ENCODE measurements at places on chromosomes 5 and 9.

DNA sequence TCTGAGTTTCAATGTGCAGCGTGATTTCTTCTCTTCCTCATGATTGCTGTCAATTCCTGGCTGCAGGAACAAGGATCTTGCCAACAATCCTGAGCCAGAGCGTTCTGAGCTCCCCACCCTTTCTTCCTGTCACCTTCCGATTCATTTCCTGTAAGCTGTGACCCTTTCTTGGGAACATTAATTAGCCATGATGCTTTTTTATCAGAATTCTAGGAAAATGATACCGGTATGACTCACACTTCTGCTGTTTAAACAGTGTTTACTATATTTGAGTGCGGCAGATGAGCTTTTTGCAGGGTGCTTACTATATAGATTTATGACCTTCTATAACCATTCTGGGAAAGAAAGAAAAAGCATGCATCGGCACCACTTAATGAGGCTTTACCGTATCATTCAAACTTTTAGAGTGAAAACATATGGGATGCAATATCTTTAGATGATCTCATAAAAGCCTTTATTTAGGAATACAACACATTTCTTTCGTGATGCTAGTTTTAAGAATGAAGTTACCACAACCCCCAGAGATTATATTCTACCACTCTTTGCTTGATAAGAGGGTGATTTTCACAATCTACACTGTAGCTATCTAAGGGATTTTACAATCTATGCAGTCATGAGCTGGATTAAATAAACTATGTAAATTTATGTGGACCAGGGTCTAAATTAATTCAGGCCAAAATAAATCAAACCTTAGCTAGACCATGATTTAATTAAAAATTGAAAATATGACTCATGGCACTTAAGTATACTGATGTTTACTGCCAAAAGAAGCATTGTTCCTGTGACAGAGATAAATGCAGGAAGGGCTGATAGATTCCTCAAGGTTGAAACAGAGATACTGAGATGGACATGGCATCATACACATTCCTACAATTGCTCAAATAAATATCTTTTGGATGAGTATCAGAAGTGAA, 38.0 kb upstream of the OSMR start:
- no peak for DNase-seq

DNA sequence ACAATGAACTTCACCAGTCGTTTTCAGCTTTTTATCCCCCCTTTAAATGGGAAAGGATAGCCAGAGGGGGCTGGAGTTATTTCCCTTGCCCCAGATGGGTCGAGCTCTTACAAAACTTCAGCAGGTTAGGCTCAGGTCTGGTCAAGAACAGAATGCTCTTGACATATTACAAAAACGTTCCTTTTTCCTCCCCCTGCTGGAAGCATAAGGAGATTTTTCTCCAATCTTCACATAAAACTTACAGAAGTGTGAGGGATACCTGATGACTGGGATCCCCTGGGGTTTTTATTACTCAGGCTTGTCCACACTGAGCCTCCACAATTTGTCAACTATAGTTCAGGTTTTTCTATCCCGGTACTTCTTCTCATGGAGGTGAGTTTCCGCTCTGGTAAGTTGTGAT, 60.8 kb downstream of the CSF2 start:
- no peak for DNase-seq

GRCh38 chr9:123353984-123354591, 1.9 kb upstream of the CRB2 start:
- peak; percentile 13 for DNase-seq

DNA sequence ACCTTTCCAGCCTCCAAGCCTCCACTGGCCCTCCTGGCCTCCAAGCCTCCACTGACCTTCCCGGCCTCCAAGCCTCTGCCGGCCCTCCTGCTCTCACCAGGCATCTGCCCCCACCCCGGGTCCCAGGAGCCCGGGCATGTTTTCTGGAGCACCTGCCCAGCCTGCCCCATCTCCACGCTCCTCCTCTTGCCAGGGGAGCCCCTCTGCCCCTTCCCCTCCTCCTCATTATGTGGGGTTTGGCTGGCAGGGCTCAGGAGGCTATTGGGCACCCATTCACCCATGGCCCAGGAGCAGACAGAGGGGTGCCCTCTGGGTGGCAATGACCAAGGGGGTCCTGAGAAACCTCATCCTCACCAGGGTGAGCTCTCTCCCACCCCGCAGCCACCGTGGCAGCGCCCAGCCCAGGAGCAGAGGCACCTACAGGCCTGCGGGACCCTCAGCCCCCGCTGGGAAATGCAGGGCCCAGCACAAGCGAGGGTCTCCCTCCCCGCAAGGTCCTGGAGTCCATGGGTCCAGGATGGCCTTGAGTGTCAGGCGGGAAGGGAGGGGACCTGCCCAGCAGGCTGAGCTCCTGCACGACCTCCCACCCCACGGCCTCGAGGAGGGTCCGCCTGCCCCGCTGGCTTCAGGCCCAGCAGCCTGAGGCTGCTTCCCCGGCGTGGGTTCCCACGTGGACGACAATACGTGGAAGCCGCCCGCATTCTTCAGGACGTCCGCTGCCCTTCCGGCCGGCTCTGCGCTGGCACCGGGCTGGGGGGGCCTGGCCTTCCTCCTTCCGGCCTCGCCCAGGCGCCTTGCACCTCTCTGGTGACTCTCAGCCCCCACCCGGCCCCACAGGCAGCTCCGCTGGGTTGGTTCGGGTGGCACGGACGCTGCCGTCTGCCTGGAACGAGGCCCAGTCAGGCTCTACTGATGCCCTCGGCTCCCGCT, 51.4 kb upstream of the NRARP start:
- no peak for DNase-seq

DNA sequence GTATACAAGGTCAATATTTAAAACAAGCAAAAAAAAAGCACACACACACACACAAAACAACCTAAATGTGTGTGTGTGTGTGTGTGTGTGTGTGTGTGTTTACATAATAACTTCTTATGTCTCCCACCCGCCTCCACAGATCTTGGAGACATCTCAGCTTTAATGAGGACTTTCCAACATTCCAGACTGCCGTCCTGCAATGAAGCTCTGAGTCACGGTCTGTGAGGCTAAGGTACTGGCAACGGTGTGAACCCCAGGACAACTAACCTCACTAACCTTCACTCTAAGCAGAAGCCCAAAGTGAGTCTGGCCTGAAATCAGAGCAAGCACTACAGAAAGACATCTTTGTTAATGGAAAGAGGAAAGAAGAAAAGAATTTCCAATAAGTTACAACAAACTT, 22.3 kb downstream of the ZNF474 start:
- no peak for DNase-seq

DNA sequence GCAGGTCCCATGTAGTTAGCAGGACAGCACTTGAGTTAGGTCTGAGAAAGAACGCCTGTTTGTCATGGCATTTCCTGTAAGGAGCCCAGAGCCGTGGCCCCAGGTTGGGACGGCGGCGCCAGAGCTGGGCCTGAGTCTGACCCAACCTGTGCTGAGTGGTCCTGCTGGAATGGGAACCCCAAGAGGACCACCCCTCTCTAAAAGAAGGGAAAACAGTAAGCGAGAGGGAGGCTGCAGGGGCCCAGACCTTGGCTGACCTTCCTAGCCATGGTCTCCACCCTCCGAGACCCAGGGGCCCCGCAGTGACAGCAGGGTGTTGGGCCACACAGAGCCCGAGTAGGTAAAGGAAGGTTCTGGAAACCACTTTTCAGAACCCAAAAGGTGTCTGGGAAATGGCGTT, 1.8 kb upstream of the LRRC14B start:
- DNase-seq = no peak

- DNase-seq = no peak
Measured at GRCh38 chr9:87569008-87569509, 71.4 kb downstream of the DAPK1 start.

DNA sequence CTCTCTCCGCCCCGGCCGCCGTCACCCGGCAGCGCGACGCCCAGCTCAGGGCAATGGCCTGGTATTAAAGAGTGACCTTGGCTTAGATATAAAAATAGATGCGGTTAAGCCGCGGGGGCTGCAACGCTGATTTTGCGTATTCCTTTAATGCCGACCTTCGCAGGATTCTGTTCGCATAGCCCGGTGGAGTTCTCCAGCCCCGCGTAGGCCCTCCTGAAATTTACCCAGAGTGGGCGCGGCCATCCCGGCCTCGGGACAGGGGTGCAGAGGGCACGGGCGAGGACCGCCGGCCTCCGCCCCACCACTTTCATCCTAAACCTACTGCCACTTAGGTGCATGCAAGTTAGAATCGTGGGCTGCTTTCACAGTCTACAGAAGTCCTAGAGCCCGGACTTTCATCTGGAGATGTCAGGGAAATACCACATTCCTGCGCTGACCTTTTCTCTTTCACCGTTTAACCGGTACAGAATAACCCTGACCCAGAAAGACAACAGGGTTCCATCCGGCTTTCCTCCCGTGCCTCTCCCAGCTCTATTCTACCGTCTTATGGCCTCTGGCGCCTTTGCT, 492 bp upstream of the FAM169A start:
- no peak for DNase-seq

GRCh38 chr5:147763791-147764525, 18.6 kb downstream of the JAKMIP2 start:
- no peak for DNase-seq

Data from NCI-H2227 treated with DMSO at 0.1 percent for 48 hours (cell line).